ENCODE measurements at places on chromosomes 13 and 19. TPM values are rescaled to one million over a fixed set of nuclear protein-coding genes. Genes with fewer than 3 reads are reported as not detected.

The TNFAIP8L1 gene
- 0.77 TPM for total RNA-seq

The OR7C1 gene
- not detected for total RNA-seq

GRCh38 chr19:50861496-50862286 lies 7.0 kb downstream of the KLK3 start:
- no peaks in the 10 kb centered on the region for H3K4me1 ChIP-seq
- no peaks in the 10 kb centered on the region for H3K36me3 ChIP-seq
- no peak for DNase-seq
- H3K4me3 ChIP-seq, result no peak overlapping the region

DNA sequence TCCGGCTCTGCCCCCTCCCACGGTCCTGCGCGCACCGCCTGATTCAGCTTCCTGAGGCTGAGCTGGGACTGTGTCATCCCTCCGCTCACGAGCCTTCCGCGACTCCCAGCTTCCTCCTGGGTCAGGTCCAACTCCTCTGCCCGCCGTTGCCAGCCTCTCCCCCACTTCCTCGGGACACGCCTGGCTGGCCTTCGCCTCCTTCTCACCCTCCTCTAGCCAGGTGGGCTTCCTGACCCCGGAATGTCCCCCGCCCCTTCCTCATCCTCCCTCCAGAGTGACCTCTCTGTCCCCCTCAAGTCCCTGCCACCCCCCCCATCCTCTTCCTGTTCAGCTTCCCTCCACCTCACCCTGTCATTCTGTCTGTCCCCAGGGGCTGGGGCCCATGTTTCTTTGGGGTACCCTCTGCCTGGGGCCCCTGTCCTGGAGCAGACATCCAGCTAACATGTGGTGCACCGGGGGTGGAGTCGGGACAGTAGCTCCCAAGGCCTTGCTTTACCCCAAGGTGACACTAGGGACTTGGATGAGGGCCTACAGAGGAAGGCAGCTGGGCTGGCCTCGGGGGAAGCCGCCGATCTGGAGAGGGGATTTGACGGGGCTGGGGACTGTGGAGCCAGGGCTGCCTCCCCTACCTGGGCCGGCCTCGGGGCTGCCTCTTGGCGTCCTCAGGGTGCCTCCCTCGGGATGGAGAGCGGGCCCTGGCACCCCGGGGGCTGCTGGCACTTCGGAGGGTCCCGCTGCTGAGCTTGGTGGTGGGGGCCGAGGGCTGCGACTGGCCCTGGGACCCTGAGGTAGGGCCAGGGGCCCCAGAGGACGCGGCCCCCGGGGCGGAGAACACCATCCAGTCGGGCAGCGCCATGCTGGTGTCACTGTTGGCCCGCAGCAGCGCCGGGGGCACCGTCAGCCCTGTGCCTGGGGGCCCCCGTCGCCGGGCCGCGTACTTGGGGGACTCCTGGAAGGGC lies 16.5 kb downstream of the SHANK1 start:
- no peak for DNase-seq
- H3K36me3 ChIP-seq, result no peaks in the 10 kb centered on the region
- no peak overlapping the region for H3K4me3 ChIP-seq
- H3K27me3 ChIP-seq, result no peaks in the 10 kb centered on the region

- DNase-seq, result no peak
- H3K36me3 ChIP-seq, result no peaks in the 10 kb centered on the region
- no peak overlapping the region for H3K4me3 ChIP-seq
- H3K27me3 ChIP-seq, result no peaks in the 10 kb centered on the region
These were observed 42.5 kb downstream of the RASA3 start for GRCh38 chr13:114089751-114090400.

DNA sequence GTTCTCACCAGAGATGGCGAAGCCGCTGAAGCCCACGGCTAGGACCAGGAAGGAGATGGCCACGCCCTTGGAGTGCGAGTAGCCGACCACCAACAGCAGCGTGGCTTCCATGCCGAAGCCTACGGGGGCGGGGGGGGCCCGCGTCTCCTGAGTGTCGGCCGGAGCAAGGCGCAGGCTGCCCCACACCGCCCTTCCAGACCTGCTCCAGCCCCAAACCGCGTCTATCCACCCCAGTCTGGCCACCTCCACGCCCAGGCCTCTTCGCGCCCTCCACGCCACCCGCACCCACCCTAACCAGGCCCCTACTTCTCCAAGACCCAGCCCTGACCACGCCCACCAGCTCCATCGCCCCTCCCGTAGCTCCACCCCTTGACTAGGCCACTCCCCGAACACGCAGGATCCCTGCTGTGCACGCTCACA lies 6.2 kb downstream of the GFY start:
- H3K27ac ChIP-seq, result no peak overlapping the region
- H3K4me3 ChIP-seq, result no peak overlapping the region
- H3K4me1 ChIP-seq, result no peaks in the 10 kb centered on the region
- H3K36me3 ChIP-seq, result no peaks in the 10 kb centered on the region

- peak overlapping the region; percentile 14 for H3K27ac ChIP-seq
- no peaks in the 10 kb centered on the region for H3K36me3 ChIP-seq
- peaks cover 4% of the 10 kb centered on the region for H3K4me1 ChIP-seq
- H3K27me3 ChIP-seq, result no peaks in the 10 kb centered on the region
- no peak overlapping the region for H3K4me3 ChIP-seq
These were observed 15.1 kb upstream of the TRPC4 start for GRCh38 chr13:37884674-37885073.

DNA sequence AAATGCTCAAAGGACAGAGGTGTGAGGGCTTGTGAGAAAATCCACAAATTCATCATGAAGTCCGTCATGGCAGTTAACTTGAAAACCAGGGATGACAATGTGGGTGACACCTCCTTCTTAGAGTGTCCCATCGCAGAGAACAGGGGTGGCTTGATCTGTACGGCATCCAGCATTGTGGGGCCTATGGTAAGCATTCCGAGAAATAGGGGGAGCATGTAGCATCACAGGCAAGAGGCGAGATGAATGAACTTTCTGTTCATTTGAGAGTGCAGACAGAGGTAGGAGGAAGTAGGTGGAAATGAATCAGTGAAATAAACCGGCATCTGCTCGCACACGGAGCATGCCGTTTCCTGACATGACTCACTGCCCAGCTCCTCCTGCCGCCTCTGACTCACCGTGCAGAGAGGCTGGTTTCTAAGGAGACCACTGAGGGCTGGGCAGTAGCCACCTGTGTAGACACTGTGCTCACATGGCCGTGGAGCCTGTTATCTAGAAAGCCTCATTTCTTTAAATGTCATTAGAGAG lies 339.0 kb downstream of the RFC3 start:
- H3K36me3 ChIP-seq, result no peaks in the 10 kb centered on the region
- H3K27ac ChIP-seq, result peak overlapping the region; percentile 55
- H3K4me3 ChIP-seq, result no peak overlapping the region
- no peaks in the 10 kb centered on the region for H3K27me3 ChIP-seq
- DNase-seq, result peak; percentile 82

DNA sequence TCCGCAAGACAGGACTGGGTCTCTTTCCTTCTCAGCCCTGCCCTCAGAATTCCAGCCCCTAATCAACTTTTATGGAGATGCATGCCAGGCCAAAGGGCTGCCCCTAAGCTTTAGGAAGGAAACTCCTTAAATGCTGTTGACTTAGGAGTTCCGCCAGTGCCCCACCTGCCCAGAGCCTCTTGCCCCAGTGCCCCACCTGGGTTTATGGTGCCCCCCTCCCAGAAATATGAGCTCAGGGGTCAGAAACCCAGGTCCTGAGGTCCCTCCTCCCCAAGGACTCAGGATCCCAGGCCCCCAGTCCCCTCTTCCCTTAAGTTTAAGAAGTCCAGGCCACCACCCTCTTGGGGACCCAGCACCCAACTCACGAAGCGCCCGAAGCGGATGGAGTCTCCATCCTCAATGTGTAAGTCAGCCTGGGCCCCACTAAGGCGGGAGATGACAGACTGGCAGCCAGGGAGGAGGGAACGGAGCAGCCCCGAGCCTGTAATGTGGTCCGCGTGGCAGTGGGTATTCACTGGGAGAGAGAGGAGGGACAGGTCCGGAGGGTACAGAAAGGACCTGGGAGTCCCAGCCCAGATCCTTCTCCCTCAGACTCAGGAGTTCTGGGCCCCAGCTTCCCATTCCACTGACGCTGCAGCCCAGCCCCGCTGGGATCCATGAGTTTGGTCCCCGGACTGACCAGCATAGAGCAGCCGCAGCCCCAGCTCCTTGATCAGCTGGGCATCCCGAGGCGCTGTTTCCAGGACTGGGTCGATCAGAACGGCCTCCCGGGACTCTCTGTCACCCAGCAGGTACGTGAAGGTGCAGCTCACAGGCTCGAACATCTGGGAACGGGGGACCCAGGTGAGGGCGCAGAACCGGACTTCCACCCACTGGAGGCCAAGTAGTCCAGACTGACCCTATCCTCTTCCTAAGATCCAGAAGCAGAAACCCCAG lies 897 bp downstream of the ETHE1 start:
- no peaks in the 10 kb centered on the region for H3K4me1 ChIP-seq
- H3K36me3 ChIP-seq, result no peaks in the 10 kb centered on the region
- no peaks in the 10 kb centered on the region for H3K27me3 ChIP-seq
- peak overlapping the region; percentile 82 for H3K27ac ChIP-seq
- H3K4me3 ChIP-seq, result peak overlapping the region; percentile 90
- no peak for DNase-seq

GRCh38 chr13:43041369-43041921 lies 18.1 kb downstream of the DNAJC15 start:
- peaks cover 4% of the 10 kb centered on the region for H3K4me1 ChIP-seq
- no peak overlapping the region for H3K4me3 ChIP-seq

GRCh38 chr13:53151336-53152056 lies 122.9 kb downstream of the OLFM4 start:
- DNase-seq, result peak; percentile 31
- no peak overlapping the region for H3K27ac ChIP-seq
- no peaks in the 10 kb centered on the region for H3K36me3 ChIP-seq
- H3K4me3 ChIP-seq, result no peak overlapping the region
- no peaks in the 10 kb centered on the region for H3K27me3 ChIP-seq

DNA sequence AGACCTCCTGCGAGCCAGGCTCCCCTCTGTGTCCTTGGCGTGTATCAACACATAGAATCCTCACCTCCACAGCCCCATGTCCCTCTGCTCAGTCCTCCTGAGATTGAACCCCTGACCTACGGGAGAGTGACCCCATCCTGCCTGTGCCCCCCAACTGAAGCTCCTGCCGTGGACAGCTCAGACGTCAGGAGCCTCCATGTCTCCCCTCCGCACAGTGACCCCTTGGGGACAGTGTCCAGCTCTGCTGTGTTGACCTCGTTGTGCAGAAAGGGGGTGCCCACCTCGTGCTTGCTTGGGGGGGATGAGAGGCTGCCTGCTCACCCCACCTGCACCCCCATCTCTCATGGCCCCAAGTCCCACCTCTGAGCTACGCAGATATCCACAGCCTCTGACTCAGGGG lies 490 bp upstream of the SIGLEC9 start:
- no peaks in the 10 kb centered on the region for H3K27me3 ChIP-seq
- DNase-seq, result no peak
- no peak overlapping the region for H3K4me3 ChIP-seq
- no peaks in the 10 kb centered on the region for H3K4me1 ChIP-seq
